ENCODE measurements at places on chromosomes 11 and 22.

- H3K36me3 ChIP-seq, result no peaks in the 10 kb centered on the region
- no peak overlapping the region for H3K4me3 ChIP-seq
- no peaks in the 10 kb centered on the region for H3K4me1 ChIP-seq
- no peak for DNase-seq
These were observed 10.2 kb downstream of the PRAME start for GRCh38 chr22:22548910-22549309.

- no peak overlapping the region for H3K4me3 ChIP-seq
- DNase-seq, result no peak
- no peak overlapping the region for H3K27ac ChIP-seq
- peaks cover 6% of the 10 kb centered on the region for H3K4me1 ChIP-seq
- H3K27me3 ChIP-seq, result no peaks in the 10 kb centered on the region
- peaks cover 27% of the 10 kb centered on the region for H3K36me3 ChIP-seq
These were observed 6.0 kb downstream of the KBTBD4 start for GRCh38 chr11:47572715-47573255.

DNA sequence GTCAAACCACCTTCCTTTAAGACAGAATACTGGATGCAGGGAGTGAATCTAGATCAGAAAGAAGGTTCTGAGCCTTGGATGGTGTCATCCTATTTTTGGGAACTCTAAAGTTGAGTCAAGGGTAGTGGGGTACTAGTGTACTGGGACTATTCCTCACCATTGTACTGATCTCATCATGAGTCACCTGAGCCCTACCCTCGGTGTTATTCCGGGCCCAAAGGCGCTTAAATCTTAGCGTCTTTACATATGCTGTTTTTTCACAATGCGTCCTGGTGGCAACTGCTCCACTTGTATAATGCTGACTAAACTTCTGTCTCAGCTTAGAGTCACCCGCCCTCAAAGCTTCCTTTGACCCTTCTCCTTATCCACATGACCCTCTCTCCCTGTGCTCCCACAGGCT, 25.3 kb upstream of the PATE1 start:
- no peaks in the 10 kb centered on the region for H3K4me1 ChIP-seq
- no peaks in the 10 kb centered on the region for H3K36me3 ChIP-seq

DNA sequence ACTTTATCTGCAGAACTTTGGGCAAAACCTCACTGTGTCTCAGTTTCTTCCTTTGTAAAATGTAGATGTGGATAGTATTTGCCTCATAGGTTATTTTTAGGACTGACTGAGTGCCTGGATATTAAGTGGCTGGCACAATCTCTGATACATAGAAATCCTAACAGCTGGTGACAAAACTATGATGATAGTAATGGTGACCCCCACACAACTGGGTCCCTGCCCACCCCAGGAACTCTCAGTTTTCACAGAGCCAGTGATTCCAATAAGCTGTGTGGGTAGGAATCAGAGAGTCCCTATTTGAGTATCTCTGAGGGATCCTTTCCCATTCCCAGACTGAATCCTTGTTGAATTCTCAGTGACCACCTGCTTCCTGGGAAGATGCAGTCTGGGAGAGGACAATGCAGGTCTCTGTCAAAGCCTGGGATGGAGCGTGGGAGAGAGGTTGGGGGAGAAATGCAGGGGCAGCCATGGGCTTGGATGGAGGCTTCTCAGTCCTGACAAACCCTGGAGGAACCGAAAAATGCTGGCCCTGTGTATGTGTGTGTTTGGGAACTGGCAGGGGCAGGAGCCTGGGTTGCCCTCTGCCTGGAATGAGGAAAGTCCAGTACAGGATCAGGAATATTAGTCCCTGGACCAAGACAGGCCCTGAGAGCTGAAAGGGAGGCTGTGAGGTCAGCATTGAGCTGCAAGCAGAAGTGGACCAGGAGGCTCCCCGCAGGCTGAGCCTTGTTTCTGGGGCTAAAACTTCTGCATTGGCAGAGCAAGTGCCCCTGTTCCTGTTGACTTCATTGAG, 6.1 kb upstream of the P2RY6 start:
- peaks cover 4% of the 10 kb centered on the region for H3K27me3 ChIP-seq
- no peaks in the 10 kb centered on the region for H3K36me3 ChIP-seq
- no peak overlapping the region for H3K4me3 ChIP-seq
- H3K27ac ChIP-seq, result no peak overlapping the region

DNA sequence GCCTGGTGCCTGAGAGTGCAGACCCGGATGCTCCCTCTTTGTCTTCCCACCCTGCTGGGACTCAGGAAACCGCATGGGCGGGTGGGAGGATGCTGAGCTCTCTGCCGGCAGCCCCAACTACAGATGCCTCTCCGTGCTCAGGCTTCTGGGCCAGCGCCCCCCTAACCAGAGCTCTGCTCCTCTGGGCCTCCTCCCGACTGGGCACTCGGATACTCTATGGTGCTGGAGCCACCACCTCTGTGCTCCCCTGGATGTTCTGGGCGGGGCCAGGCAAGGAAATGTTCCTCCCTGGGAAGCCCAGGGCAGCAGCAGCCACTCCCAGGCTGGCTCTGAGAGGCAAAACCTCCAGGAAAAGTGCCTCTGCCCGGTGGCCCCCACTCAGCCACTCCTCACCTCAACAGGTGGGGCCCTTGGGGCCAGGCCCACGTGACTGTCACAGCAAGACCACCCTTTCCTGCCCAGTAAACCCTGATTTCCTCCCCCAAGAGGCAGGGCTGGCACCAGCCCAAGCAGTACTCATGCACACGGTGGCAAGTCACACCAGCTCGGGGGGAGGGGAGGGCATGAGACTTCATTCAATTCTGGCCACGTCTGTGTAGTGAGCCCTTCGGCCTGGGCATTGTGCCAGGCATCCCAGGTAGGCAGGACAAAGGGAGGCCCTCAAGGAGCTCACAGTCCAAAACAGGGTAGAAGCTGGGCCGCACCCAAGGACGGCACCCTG, 54.7 kb upstream of the TCF20 start:
- H3K27me3 ChIP-seq, result no peaks in the 10 kb centered on the region
- H3K27ac ChIP-seq, result no peak overlapping the region
- no peak overlapping the region for H3K4me3 ChIP-seq
- DNase-seq, result no peak
- H3K36me3 ChIP-seq, result no peaks in the 10 kb centered on the region

Data from kidney (tissue), 22 donors.